ENCODE measurements at places on chromosomes 6 and 20. TPM values are rescaled to one million over a fixed set of nuclear protein-coding genes. Genes with fewer than 3 reads are reported as not detected.

The KIAA0408 gene
- total RNA-seq, result not detected

The DDX27 gene
- total RNA-seq, result 34.9 TPM

The QKI gene
- 58.7 TPM for total RNA-seq

The CNBD2 gene
- total RNA-seq, result 12.3 TPM

The BACH2 gene
- total RNA-seq, result 0.14 TPM

The CD24 gene
- total RNA-seq, result 871 TPM

The CYP24A1 gene
- 6.3 TPM for total RNA-seq

The BPIFB4 gene
- total RNA-seq, result not detected

The MYO6 gene
- total RNA-seq, result 15.1 TPM

The SEL1L2 gene
- total RNA-seq, result not detected

The GDAP1L1 gene
- not detected for total RNA-seq

The RING1 gene
- 14.3 TPM for total RNA-seq

The LY6G6D gene
- not detected for total RNA-seq

The TDRD6 gene
- not detected for total RNA-seq

The COL11A2 gene
- total RNA-seq, result not detected

The BEND6 gene
- total RNA-seq, result 0.28 TPM

The OR2H2 gene
- not detected for total RNA-seq

The BPIFA1 gene
- total RNA-seq, result 0.42 TPM

The AGER gene
- 2.0 TPM for total RNA-seq

The COMMD7 gene
- total RNA-seq, result 23.6 TPM

The PARD6B gene
- 4.3 TPM for total RNA-seq

The SLPI gene
- total RNA-seq, result 502 TPM

The STX11 gene
- 1.7 TPM for total RNA-seq

The DDO gene
- not detected for total RNA-seq

The GSTA2 gene
- total RNA-seq, result not detected

The KHDC1L gene
- total RNA-seq, result not detected

The RNF146 gene
- 16.4 TPM for total RNA-seq

The SERPINB1 gene
- total RNA-seq, result 299 TPM

The SIRPB1 gene
- total RNA-seq, result 1.3 TPM

The LRP11 gene
- 103 TPM for total RNA-seq

The OGFR gene
- 37.7 TPM for total RNA-seq

The PPP1R14C gene
- total RNA-seq, result 94.6 TPM

The CDH26 gene
- 2.0 TPM for total RNA-seq
